ENCODE measurements at places on chromosomes 2 and 18.

- DNase-seq: no peak
Measured at GRCh38 chr2:109124982-109125592, 3.9 kb upstream of the SH3RF3 start.

- DNase-seq: no peak
Measured at GRCh38 chr18:32271672-32272208, 81.9 kb downstream of the MEP1B start.

DNA sequence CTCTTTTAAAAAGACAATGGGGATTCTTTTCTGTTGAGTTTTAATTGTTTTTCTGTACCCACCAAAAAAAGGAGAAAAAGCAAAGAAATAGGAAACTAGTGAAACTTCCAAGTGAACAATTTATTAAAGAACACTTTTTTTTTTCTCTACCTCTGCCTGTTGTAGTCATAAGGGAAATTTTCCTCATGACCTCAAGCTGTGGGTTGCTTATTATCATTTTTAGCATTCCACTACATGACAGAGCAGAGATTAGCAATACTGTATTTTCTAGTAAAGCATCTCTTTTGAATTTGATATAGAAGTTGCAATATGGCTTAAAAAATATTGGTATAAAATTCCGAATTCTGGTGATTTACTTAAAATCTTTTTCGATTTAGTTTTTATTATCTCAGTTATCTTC is 87.9 kb upstream of the LRRTM1 start:
- no peak for DNase-seq

DNA sequence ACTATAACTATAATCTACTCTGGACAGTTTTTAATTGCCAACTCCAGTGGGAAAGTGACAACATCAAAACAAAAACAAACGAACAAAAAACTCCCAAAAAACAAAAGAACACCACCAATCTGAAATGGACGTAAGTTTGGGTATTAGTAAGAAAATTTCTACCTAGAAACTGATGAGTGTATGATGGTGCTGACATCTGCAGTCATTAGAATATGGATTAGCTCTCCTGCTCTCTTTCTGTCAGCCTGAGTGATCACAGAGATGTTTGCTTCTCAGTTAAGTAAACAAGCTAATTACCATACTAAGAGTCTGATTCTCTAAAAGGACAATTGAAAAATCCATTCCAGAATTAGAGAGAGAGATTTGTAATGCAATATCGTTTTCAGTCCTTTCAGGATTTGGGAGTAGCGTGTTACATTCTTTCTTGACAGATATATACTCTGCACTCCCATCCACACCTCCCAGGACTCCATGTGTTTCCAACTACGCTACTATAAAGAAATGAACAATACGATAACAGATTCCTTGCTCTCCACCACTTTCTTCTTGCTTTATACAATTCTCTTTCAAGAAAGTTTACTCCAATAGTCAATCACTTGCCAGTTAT is 1347.4 kb upstream of the PIK3C3 start:
- no peak for DNase-seq

Measured in stimulated activated CD4-positive, alpha-beta T cell treated with anti-CD3 and anti-CD28 coated beads, Interleukin-1b, Interleukin-23, amount 100 ng/mL, for 1 hour (primary cell).